ENCODE measurements at places on chromosomes 16 and 17.

DNA sequence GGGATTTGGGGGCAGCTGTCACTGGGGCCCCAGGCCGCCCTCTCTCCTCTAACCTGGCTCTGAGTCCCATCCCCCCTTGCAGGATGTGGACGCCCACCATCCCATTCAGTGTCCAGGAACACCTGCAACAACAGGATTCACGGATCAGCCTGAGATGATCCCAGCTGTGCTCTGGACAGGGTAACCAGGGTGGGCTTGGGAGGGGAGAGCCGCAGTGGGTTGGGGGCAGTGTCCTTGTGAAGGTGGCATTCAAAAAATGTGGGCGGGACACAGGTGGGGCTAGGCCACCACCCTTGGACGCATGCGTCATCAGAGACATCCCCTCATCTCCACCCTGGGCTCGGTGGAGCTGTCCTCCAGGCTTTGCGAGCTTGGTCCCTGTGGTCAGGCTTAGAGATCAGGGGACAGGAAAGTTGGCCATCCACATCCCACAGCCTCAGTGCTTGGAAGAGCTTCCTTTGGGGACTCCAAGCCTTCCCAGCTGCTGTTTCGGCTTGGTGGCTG is 19.1 kb downstream of the DEXI start:
- DNase-seq: no peak

GRCh38 chr16:17283016-17283415 is 187.7 kb downstream of the XYLT1 start:
- no peak for DNase-seq

DNA sequence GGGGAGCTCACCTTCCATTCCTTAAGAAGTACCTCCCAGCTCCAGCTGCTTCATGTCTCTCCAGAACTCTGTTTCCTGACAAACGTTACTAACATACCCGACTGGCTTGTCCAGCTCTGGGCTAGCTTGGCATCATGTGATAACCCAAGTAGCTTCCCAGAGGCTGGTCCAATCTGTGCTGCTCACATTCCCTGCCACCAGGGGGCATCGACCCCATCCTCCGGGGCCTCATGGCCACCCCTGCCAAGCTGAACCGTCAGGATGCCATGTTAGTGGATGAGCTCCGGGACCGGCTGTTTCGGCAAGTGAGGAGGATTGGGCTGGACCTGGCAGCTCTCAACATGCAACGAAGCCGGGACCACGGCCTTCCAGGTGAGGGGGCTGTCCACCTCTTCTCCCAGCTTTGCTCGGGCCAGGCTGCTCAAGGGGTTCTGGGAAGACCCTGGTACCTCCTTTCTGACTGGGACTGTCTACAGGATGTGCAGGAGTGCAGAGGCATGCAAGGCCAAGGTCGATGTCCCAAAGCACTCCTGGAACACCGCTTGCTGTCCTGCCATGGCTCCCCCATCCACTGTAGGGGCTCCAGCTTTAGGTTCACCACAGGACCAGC is 7.6 kb downstream of the EPX start:
- DNase-seq: peak; percentile 70

- no peak for DNase-seq
Observed at GRCh38 chr17:30113213-30113612, 3.4 kb upstream of the NSRP1 start.

DNA sequence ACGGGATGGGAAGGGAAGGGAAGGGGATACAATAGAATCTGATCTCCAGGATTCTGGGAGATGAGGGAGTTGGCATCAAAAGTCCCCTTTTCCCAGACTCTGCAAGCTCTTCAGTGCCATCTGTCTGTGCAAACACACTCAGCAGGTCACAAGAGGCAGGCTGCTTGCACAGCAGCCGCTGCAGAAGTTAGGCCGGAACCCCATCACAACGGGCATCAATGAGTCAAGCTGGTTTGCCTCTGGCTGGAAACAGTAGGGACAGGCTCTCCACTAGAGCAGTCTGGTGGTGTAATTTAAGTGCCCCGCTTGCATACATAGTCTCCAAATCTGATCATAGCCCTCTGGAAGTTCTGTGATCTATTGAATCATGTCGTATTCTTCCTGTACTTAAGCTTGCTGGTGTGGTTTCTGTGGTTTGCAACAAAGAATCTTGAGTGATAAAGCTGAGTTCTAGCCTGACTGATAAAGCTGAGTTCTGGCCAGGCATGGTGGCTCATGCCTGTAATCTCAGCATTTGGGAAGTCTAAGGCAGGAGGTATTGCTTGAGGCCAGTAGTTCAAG is 33.7 kb upstream of the KDM8 start:
- peak; percentile 88 for DNase-seq

GRCh38 chr16:28212532-28212873 is 738 bp upstream of the XPO6 start:
- DNase-seq: no peak

GRCh38 chr16:89581045-89581695 is 5.6 kb downstream of the CPNE7 start:
- no peak for DNase-seq

GRCh38 chr17:57328109-57328882 is 72.0 kb downstream of the MSI2 start:
- no peak for DNase-seq

GRCh38 chr16:65154321-65154720 is 32.5 kb upstream of the CDH11 start:
- no peak for DNase-seq

GRCh38 chr17:65261682-65262636 is 124.8 kb downstream of the RGS9 start:
- DNase-seq: no peak

- no peak for DNase-seq
Observed at GRCh38 chr17:27343294-27343693, 49.4 kb downstream of the WSB1 start.

- DNase-seq: no peak
Observed at GRCh38 chr17:59800530-59800942, 92.2 kb downstream of the TUBD1 start.

GRCh38 chr17:15346066-15346595 is 4.7 kb upstream of the TEKT3 start:
- DNase-seq: no peak

- DNase-seq: no peak
Observed at GRCh38 chr17:72407336-72407909, 286.6 kb downstream of the SOX9 start.

DNA sequence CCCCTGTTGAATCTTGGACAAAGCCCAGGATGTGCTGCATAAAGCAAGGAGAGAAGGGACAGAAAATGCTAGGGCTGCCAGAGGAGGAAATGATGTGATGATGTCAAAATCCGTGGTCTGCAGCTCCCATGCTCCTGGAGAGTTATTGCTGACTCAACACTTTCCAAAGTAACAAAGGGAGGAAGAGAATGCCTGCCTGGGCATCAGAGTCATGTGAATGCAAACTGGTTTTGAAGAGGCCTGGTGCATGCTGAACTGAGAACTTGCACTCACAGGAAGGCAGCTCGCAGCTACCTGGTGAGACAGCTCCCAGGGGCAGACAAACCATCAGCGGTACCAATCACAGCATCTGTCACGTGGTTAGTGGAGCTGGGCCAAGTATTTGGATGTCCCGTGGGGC is 2.8 kb downstream of the MARVELD3 start:
- DNase-seq: no peak

DNA sequence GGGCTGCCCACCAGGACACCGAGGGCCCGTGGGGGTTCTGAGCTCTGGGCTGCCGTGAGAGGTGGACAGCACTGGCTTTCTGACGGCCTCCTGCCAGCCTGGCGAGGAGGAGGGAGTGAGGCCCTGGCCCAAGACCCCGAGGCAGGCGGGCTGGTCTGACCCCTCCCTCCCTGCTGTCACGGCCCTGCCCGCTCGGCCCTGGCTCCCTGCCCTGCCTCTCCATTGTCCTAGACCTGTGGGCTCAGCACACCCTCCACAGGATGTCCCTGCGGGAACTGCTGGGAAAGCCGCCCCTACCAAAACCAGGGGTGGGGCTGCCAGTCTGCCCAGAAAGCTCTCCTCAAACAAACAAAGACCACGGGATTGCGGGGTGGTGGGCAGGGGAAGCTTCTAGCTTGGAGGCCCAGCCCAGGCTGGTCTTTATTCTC is 20.7 kb downstream of the SPNS2 start:
- no peak for DNase-seq

DNA sequence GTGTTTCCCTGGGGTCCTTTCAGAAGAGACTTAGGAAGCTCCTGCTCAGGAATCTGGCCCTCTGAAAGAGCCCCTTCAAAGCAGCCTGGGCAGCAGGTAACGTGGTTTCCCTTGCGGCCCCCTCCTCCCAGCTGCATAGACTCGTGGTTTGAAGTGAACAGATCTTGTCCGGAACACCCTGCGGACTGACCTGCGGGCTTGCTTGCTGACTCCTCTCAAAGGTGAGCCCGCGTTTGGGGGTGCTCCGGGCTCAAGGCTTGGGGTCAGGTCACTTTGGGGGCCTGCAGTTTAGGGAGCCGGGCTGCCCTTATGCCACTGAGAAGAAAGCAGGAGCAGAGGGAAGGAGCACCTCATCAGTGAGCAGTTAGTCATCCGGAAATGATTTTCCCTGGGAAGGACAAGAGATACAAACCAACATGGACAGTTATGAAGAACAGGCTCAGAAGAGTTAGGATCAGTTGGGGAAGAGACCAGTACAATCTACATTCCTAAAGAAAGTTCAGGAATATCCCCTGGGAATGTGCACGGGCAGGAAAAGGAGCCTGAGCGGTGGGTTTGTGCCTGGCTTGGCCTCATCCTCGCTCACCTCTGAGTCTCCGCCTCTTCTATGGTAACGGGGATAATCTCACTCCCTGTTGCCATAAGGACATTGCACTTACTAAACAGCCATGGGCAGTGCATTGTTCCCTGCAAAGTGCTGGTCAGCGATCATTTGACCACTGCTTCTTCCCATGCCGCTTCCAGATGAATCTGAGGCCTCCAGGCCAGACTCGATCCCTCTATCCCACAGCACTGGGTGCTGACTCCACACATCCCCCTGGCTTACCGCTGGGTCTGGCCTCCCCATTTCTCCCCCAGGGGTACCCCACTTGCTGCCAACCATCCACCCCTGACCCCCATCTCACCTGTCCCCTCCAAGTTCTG is 10.0 kb downstream of the LDHD start:
- DNase-seq: no peak

GRCh38 chr17:78414178-78415162 is 36.0 kb downstream of the PGS1 start:
- peak; percentile 27 for DNase-seq

DNA sequence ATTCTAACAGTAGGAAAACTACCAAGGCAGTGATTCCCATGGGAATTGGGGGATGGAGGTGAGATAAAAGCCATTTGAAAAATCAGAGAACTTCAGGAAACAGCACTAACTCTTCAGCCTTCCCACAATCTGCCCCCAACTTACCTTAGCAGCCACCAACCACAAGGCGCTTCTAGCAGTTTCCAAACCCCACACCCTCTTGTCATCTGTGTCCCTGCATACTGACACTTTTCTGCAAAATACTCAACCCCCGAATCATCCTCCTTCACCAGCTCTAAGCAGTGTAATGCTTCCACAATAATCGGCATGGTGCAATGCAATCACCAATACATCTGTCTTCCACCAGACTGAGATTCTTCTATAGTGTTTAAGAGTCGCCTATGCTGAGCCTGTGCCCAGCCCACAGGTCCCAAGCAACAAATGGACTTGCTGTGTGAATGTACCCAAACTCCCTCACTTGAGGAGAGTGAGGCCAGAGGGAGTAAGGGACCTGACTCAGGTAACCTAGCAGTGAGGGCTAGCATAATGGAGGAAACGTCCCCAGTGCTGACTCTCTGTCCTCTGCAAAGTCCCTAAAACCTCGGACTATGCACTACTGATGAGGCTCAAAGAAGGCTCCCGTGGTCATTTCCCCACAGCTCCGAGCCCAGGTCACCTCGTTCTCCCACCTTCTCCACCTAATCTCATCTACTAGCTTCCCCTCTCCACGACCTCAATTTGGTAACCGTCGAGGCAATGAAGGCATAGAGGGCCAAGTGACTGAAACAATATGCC is 943 bp downstream of the DYNC1LI2 start:
- no peak for DNase-seq

GRCh38 chr16:58375386-58375785 is 16.9 kb upstream of the GINS3 start:
- DNase-seq: no peak

DNA sequence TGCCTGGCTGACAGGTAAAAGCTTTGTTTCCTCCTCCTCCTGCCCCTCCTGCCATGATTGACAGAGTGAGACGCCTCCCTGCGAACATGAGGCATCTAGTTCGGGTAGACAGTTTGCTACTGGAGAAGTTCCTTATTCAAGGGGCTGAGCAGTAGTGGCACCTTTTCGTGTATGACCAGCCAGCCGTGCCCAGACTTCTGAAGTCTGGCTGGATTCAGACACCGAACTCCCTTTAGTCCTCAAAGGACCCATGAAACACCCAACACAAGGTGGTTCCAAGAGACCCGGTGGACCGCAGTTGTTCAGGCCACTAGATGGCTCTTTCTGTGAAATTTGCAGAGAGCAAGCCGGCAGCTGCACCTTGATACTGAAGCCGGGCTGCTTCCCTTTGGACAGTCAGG is 192.8 kb downstream of the XYLT1 start:
- no peak for DNase-seq
